CD4-positive, alpha-beta T cell treated with Interleukin-15 for 4 hours (primary cell): ENCODE measurements at places on chromosomes 11 and 22.

GRCh38 chr22:24973872-24974271, 21.4 kb downstream of the KIAA1671 start:
- DNase-seq, result no peak

GRCh38 chr11:119134389-119134978, 13.1 kb downstream of the HINFP start:
- no peak for DNase-seq

- DNase-seq, result no peak
Observed at GRCh38 chr11:581752-582151, 5.5 kb downstream of the PHRF1 start.

DNA sequence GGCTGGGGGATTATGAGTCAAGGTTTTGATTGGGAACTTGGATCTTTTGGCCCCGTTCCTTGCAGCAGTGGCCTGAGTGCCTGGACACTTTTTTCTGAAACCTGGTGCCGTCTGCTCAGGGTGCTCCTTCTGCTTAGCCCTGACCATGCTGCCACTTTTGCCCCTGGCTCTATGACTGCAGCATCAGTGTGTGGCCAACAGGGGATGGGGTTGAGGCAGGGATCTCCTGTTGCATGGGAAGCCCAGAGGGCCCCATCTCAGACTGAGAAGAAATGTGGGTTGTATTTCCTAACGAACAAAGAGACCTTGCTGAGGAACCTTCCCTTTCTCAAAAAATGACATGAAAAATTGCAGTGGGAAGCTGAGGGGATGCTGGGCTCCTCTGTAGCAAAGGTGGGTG, 18.7 kb downstream of the POU2F3 start:
- no peak for DNase-seq

GRCh38 chr11:134068829-134069425, at the start of gene JAM3:
TSS of gene JAM3 (plus strand) at chr11:134069072. CDS start at chr11:134069084, 12 bp downstream.
- peak; percentile 96 for DNase-seq

- DNase-seq, result no peak
Observed at GRCh38 chr22:45033136-45033535, 23.3 kb upstream of the PHF21B start.

- DNase-seq, result no peak
Observed at GRCh38 chr11:126868741-126869140, 131.8 kb downstream of the KIRREL3 start.

DNA sequence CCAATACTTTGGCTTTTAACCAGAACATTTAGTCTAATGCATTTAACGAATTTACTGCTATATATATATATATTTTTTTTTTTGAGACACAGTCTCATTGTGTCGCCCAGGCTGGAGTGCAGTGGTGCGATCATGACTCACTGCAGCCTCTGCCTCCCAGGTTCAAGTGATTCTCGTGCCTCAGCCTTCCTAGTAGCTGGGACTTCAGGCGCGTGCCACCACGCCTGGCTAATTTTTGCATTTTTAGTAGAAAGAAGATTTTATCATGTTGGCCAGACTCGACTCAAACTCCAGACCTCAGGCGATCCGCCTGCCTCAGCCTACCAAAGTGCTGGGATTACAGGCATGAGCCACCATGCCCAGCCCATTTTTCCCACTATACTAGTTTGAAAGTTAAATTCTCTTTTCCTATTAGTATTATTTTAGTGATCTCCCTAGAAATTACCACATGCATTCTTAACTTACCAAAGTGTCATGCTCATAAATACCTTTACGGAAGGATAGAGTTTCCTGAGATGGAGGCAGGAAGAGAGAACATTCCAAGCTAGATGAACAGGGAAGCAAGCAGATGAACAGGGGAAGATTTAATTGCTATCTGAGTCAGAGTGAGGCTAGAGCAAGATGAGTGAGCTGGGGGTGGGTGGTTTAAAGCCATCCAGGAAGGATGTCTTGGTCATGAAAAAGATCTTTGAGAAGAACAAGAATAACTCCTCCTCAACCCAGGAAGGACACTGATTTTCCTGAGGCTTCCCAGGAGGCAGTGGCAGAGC, 4.4 kb upstream of the PGAP2 start:
- no peak for DNase-seq

DNA sequence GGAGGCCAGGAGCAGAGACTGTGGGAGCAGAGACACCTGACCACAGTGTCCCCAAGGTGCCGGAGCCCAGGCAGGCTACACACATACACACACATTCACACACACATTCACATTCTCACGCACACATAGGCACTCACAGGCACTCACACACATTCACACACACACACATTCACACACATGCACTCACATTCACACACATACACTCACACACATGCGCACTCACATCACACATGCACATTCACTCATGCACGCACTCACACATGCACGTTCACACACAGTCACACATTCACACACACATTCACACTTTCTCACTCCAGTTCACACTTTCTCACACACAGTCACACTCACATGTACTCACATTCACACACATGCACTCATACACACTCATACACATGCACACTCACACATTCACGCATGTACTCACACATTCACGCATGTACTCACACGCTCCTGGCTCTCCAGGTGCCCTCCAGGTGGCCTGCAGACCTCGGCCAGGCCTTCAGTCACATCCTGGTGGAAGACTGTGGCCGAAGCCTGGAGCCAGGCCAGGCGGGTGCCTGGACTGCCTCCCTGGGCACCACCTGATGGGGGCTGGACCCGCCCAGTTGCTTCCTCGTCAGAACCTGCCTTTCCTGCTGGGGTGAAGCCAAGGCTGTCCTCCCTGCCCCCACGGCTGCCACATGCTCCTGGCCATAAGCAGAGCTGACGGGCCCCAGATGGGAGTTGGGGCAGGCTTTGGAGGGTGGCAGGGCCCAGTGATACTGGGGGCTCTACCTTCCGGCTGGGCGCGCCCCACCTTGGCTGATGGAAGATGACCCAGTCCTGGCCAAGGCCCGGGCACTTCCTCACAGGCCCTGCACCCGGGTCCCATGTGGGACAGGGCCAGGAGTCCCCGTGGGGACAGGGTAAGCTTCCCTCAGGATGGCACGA, 89.5 kb downstream of the WNT7B start:
- DNase-seq, result no peak

- DNase-seq, result no peak
Observed at GRCh38 chr11:10844356-10844755, 13.5 kb downstream of the ZBED5 start.

DNA sequence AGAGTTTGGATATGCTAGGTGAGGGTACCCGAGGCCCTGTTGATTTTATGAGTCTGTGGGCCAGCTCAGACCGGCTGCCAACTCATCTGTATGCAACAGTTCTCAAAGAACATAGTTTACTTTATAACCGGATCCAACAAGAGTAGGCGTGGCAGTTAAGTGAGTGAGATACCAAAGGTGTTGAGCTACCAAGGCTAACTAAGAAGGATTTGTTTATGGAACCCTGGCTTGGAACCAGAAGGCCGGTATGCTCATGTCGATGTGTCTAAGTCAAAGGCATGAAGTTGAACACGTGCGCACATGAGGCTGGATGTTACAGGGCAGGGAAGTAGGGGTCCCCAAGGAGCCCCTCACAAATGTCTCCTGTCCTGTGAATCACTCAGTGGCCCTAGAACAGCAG, at the start of gene KCNJ1:
TSS of gene KCNJ1 (minus strand) at position 20 of the 400 bp plus-strand sequence. CDS start 27,053 bp downstream, outside the sequence.
- DNase-seq, result no peak

GRCh38 chr11:34509336-34509876, 4.2 kb downstream of the ELF5 start:
- DNase-seq, result no peak

DNA sequence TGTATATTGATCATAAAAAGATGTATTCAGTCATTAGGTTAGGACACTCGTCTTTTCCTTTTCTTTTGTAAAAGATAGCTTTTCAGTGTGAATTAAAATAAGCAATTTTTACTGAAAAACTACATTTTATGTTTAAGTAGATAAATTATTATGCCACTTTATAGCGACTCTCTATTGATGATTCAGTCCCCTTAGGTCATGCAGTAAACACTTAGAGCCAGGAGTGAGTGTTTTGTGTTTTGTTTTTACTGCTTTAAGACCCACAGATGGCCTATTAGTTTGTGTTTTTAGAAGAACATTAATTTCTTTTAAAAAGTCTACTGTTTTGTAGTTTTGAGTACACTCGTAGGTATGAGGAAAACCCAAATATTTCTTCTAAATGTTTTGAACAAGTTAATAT, 86.6 kb downstream of the YAP1 start:
- DNase-seq, result no peak

DNA sequence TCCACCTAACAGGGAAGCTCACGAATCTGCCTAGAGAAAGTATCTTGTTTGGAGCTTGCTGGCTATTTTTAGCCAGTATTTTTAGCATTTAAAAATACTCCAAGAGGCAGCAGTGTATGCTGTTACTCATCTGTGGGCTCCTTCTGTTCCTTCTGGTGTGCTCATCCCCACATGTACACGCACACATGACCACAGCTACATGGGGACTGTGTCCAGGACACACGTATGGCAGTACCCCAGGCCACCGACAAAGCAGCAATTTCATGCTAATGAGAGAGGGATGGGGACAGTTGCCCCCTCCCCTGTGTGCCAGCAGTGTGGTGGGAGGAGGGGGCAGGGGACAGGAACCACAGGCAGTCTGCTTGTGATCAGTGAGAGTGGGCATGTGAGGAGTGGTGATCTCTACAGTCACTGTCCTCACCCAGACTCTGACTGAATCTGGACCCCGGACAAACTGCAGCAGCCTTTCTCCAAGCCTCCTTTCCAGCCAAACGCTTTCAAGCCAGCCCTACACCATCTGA, 16.4 kb downstream of the USP2 start:
- DNase-seq, result no peak

- no peak for DNase-seq
Observed at GRCh38 chr11:4156571-4156970, 62.0 kb downstream of the RRM1 start.

- no peak for DNase-seq
Observed at GRCh38 chr11:19091366-19091765, 25.6 kb upstream of the ZDHHC13 start.

GRCh38 chr11:45675646-45676045, 10.2 kb upstream of the CHST1 start:
- DNase-seq, result no peak

DNA sequence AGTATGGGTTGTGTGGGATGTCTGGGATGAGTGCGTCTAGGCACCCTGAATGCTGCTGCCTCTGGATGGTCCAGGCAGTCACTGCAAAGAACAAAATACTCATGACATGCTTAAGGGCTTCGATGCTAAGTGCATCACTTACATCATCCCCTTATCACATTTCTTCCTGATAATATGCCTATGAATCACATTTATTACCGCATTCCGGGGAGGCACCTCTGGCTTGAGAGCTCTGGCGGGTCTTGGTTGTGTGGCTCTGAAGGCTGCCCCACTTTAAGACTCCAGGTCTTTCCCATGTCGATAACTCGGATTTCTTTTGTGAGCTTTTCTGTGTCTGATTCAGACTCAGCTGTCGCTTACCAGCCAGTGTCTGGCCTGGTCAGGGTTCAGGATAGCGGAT, 1126.4 kb downstream of the TBC1D22A start:
- no peak for DNase-seq

DNA sequence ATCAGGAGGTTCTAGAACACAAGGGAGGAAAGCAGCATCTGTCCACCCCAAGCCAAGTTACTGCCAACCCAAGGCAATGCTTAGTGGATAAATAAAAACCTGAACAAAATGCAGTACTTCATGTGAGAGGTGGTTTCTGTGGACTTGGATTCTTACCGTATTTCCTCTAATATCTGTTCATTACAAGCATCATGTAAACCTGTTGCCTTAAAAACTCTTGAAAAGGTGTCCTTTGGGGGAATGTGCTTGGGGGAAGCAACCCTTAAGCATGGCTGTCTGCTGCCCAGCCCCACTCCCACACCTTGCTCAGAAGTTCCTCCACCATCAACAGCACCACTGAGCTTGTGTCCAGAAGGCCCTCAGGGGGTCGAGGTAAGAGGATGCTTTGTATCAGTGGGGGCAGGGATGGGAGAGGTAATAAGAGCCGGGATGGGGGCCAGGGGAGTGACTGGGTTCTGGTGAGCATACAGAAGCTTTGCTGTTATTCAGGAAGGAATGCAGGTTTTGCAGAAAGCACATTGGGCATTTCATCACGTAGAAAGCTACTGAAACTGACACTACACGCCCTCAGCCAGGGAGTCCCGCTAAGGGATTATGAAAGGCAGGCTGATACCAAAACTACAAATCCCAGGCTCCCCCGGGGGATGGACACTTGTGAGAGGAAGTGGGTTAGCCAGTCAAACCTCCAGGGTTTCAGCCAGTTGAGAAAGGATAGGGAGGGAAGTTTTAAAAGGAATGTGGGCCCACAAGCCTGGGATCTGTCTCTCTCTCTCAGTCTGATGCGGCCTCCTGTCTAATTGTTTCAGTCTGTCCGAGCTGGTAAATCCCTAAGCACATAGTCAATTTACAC, 52.0 kb downstream of the KCNJ1 start:
- DNase-seq, result no peak

DNA sequence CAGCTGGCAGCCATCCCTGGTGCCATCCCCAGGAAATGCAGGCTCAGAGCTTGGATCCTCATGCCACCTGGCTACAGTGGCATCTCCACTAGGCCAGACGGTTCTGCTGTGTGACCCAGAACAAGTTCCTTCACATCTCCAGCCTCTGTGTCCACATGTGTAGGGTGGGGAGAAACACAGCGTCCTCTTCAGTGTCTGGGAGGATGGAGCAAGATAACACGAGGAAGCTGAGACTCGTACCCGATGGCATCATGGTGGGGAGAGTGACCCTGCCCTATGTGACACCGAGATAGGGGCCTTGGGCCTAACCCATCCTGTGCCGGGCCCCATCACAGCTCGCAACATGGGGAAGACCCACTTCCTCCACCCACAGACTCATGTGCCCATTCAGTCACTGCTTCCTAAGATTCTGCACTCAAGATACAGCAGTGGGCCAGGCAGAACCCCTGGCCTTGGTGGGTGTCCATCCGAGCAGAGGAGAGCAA, 78.5 kb downstream of the MORC2 start:
- no peak for DNase-seq
